ENCODE measurements at places on chromosomes 6 and 20. TPM values are rescaled to one million over a fixed set of nuclear protein-coding genes. Genes with fewer than 3 reads are reported as not detected.

- H3K4me3 ChIP-seq, result no peak overlapping the region
- no peak overlapping the region for H3K27ac ChIP-seq
- peak; percentile 10 for DNase-seq
Observed at GRCh38 chr20:51318058-51318949, 224.2 kb downstream of the NFATC2 start.

GRCh38 chr20:46914789-46915379 is 20.2 kb downstream of the EYA2 start:
- no peaks in the 10 kb centered on the region for H3K4me1 ChIP-seq
- no peaks in the 10 kb centered on the region for H3K27me3 ChIP-seq
- no peak overlapping the region for H3K27ac ChIP-seq
- H3K4me3 ChIP-seq, result no peak overlapping the region

GRCh38 chr6:142945049-142945445 is at the start of gene HIVEP2:
HIVEP2 (minus strand) TSS chr6:142945176; CDS start chr6:142774738, 170,438 bp downstream.
- H3K4me3 ChIP-seq, result peak within 1 kb of the TSS; percentile 95
- H3K36me3 ChIP-seq, result no peaks in the 10 kb centered on the region
- peak; percentile 83 for DNase-seq
- peaks cover 46% of the 10 kb centered on the region for H3K4me1 ChIP-seq

DNA sequence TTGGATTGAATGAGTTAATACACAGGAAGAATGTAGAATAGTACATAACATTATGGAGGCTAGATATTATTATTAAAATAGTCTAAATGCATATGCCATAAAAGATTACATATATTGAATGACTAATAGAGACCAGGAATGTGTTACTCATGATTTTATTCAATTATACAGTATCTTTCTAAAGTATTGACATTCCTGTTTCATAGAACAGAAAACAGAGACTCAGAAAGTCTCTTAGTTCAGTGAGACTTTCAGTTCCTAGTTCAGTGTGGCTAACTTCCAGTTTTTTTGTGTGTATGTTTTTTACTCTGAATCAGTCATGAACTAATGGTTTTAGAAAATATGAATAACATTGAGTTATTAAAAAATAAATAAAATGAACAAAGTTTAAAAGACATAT is 34.6 kb upstream of the TMEM244 start:
- DNase-seq, result no peak
- no peaks in the 10 kb centered on the region for H3K27me3 ChIP-seq
- no peak overlapping the region for H3K27ac ChIP-seq
- no peak overlapping the region for H3K4me3 ChIP-seq
- H3K36me3 ChIP-seq, result no peaks in the 10 kb centered on the region
- no peaks in the 10 kb centered on the region for H3K4me1 ChIP-seq

DNA sequence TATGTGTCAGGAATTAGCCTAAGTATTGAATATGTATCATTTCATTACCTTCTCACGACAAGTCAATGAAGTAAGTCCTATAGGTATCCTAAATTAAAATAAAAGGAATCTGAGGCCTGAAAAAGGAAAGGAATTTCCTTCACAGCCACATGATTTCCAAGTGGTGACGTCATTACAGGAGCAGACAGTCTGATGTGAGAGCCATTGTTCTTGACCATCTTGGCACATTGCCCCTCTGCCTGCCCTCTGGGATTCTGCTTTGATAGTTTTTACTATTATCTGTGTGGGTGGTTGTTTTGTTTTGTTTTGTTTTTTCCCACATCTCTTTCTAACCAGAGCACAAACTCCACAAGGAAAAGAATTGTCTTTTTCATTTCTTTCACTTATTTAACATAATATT is 219.8 kb upstream of the UFL1 start:
- H3K4me3 ChIP-seq, result no peak overlapping the region
- no peaks in the 10 kb centered on the region for H3K4me1 ChIP-seq
- no peaks in the 10 kb centered on the region for H3K27me3 ChIP-seq
- no peak for DNase-seq

DNA sequence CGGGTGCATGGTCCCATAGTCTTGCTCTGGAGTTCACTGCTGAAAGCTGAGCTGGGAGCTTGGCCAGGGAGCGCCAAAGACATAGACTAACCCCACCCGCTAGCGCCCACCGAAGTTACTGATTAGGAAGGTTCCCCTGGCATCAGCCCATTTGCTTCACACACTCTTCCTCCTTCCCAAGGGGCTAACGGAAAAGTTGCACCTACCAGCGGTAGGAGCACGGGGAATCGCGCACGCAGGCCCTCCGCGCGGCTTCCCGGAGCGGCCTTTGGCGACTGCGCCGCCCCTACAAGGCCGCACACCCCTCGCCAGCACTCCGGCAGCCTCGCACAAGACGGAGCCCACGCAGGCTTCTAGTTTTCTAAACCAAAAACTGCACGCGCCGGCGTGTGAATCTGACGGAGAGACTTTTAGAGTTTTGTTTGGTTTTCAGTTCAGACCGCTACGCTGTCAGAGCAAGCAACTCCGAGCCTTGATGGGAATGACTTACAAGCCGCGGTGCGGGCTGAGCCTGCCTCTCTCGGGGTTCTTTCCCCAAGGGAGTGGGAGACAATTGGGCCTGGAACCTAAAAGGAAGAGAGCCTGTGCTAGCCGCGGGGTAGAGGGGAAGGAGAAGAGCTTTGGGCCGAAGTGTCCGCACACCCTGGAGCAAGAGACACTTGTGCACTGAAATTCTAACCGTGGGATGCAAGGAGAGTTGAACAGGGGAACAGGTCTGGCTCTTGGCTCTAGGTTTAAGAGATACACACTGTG is 891 bp upstream of the POU3F2 start:
- peaks cover 41% of the 10 kb centered on the region for H3K4me1 ChIP-seq
- peaks cover 45% of the 10 kb centered on the region for H3K27me3 ChIP-seq
- H3K4me3 ChIP-seq, result peak overlapping the region; percentile 77
- no peaks in the 10 kb centered on the region for H3K36me3 ChIP-seq

DNA sequence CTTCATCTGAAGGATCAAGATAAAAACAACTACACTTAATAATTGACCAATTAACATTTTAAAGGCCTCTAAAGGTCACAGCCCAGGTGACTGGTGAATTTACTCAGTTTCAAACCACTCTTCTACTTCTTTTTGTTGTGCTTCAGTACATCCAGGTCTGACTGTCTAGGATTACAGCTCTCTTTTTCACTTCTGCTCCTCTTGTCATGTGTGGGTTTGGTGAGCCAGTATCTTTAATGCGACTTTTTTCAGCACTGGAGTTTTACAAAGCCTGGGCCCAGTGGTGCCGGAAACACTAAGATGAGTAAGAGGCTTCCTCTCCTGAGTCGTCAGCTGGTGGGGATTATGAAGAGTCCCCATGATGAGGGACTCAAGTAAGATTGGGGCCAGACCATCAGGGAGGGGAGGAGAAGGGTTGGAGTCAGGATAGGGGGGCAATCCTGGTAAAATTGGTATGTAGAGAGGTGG is 27.0 kb downstream of the HECA start:
- H3K27ac ChIP-seq, result peak overlapping the region; percentile 77
- peak overlapping the region; percentile 79 for H3K4me3 ChIP-seq
- H3K36me3 ChIP-seq, result peaks cover 21% of the 10 kb centered on the region
- peak; percentile 57 for DNase-seq

Gene LY86
- total RNA-seq, result not detected

- H3K4me3 ChIP-seq, result no peak overlapping the region
- no peak overlapping the region for H3K27ac ChIP-seq
- no peaks in the 10 kb centered on the region for H3K36me3 ChIP-seq
Observed at GRCh38 chr20:53662595-53662994, 69.0 kb upstream of the ZNF217 start.

GRCh38 chr6:20542927-20543602 is 8.8 kb downstream of the CDKAL1 start:
- H3K4me3 ChIP-seq, result peak overlapping the region; percentile 23
- no peak for DNase-seq
- H3K27me3 ChIP-seq, result no peaks in the 10 kb centered on the region
- no peak overlapping the region for H3K27ac ChIP-seq
- peaks cover 4% of the 10 kb centered on the region for H3K4me1 ChIP-seq
- H3K36me3 ChIP-seq, result peaks cover 42% of the 10 kb centered on the region

Gene KIAA0408
- 5.8 TPM for total RNA-seq

Gene MYLK4
- 0.91 TPM for total RNA-seq

- no peak overlapping the region for H3K27ac ChIP-seq
- no peaks in the 10 kb centered on the region for H3K4me1 ChIP-seq
- no peaks in the 10 kb centered on the region for H3K36me3 ChIP-seq
- H3K4me3 ChIP-seq, result no peak overlapping the region
- DNase-seq, result no peak
- no peaks in the 10 kb centered on the region for H3K27me3 ChIP-seq
Observed at GRCh38 chr20:48159145-48160008, 374.1 kb upstream of the SULF2 start.

DNA sequence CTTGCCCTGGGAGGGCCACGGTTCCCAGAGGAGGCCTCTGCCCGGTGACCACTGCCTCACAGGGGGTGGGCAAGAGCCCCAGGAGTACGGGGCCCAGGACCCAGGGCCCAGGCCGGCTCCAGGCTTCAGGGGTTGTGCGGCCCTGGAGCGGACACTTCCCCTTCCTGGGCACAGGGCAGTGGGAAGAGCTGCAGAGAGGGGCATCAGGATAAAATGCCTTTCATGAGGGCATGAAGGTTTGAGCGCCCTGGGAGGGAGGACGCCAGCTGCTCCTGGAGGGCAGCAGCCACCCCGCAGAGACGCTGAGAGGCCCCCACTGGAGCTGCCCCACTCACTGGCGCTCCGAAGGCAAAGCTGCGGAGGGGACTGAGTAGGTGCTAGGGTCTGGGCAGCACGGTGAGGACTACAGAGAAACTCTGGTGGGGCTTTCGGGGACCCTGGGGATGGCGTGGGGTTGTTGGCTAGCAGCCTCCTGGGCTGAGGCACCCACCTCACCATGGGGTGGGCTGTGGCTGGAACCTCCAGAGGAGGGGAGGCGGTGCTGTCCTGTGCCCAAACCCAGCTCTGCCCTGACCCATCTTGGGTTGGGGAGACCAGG is 10.4 kb downstream of the LAMA5 start:
- no peaks in the 10 kb centered on the region for H3K36me3 ChIP-seq
- H3K4me1 ChIP-seq, result no peaks in the 10 kb centered on the region
- H3K4me3 ChIP-seq, result no peak overlapping the region
- no peak overlapping the region for H3K27ac ChIP-seq
- H3K27me3 ChIP-seq, result no peaks in the 10 kb centered on the region

Gene TMEM244
- 1.1 TPM for total RNA-seq

Gene CD93
- total RNA-seq, result 3.3 TPM

Gene BICRAL
- 47.0 TPM for total RNA-seq

DNA sequence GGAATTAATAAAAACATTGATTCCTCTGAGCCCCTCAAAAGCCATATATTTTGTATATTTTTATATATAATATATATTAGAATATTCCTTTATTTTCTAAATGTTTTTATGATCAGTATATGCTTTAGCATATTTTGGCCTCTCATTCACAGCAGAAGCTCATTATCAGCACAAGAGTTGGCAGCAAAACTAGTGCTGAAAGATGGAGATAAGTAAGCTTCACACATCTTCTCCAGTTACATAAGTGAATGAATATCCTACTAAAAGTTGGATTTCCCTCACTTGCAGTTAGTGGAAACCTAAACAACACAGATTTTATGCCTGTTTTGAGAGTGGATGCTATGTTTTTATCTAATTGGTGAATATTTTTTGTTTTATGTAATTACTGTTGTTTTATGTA is 1303.8 kb upstream of the ADGRB3 start:
- H3K4me1 ChIP-seq, result no peaks in the 10 kb centered on the region
- no peaks in the 10 kb centered on the region for H3K36me3 ChIP-seq
- no peak overlapping the region for H3K4me3 ChIP-seq
- H3K27me3 ChIP-seq, result no peaks in the 10 kb centered on the region
- no peak overlapping the region for H3K27ac ChIP-seq
- DNase-seq, result no peak

Gene C20orf202
- 0.39 TPM for total RNA-seq

DNA sequence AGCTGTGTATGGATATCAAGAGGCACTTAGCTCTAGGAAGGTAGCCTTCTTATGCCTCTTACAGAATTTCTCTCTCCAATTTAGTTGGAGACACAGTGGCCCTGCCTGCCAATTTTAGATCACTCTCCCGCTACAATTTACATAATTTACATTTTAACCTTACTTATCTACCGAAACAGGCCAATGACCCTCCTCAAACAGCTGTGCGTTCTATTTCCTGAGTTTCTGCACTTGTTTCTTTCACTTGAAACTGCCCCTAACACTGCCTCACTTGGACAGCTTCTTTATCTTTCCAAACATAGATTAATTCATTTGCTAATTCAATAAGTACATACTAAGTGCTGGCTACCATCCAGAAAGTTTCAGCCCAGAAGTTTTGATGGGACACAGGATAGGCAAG is 52.9 kb upstream of the HDDC2 start:
- no peaks in the 10 kb centered on the region for H3K36me3 ChIP-seq
- no peak overlapping the region for H3K4me3 ChIP-seq
- peaks cover 19% of the 10 kb centered on the region for H3K27me3 ChIP-seq
- H3K4me1 ChIP-seq, result no peaks in the 10 kb centered on the region

Gene MAS1
- not detected for total RNA-seq

DNA sequence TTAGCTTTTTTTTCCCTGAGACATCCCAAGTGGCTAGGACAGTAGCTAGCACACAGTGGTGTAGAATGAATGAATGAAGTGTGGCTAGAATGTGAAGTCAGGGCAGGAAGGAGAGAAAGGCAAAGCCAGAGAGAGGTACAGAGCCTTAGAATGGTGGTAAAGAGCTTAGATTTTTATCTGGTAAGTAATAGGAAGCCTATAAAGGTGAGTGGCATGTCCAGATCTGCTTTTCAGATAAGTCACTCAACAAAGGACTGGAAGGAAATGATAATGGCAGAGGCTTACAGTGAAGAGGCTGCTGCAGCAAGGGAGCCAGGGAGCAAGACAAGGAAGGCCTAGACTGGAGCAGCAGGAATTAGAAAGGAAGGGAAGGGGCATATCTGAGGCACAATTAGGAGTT is 96.0 kb upstream of the PRDM1 start:
- no peak overlapping the region for H3K27ac ChIP-seq
- H3K27me3 ChIP-seq, result peaks cover 7% of the 10 kb centered on the region
- no peak overlapping the region for H3K4me3 ChIP-seq
- H3K36me3 ChIP-seq, result no peaks in the 10 kb centered on the region
- DNase-seq, result no peak

- H3K4me1 ChIP-seq, result peaks cover 18% of the 10 kb centered on the region
- no peak overlapping the region for H3K4me3 ChIP-seq
- H3K36me3 ChIP-seq, result no peaks in the 10 kb centered on the region
- no peak overlapping the region for H3K27ac ChIP-seq
- no peak for DNase-seq
- H3K27me3 ChIP-seq, result no peaks in the 10 kb centered on the region
Observed at GRCh38 chr20:33687993-33688937, 2.1 kb upstream of the E2F1 start.
